Naive thymus-derived CD4-positive, alpha-beta T cell (primary cell): ENCODE measurements at places on chromosomes 7 and 10. TPM values are rescaled to one million over a fixed set of nuclear protein-coding genes. Genes with fewer than 3 reads are reported as not detected.
A peak's percentile ranks its signal among the peaks of the same experiment; 100 is the strongest.

Gene GPR37
- not detected for total RNA-seq

DNA sequence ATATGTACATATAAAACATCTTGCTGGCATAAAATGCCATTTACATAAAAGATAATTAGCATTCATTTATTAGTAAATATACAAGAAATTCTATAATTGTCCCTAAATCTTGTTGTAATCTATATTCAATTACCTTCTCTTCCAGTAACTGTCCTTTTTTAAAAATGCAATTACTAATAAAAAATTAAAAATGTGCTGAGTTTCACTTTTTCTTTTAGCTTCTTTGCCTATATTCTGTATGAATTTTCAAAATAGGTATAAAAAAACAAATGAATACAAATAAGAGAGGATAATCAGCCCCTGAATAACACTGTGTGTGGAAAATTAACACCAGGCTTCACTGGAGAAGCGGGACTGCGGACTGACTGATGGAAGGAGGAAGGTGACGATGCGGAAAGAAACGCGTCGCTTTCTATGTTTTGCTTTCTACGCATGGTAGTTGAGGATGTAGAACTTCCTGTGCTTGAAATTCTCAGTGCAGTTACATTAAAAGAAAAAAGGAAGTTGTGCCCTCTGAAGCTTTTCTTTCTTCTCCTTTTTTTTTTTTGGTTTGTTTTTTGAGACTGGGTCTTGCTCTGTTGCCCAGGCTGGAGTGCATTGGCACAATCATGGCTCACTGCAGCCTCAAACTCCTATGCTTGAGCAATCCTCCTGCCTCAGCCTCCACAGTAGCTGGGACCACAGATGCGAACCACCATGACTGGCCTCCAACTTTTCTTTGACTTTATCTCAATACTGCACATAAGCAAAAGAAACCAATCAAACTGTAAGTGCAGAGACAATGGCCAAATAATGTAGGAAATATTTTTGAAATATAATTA is 7.4 kb upstream of the ZMYND11 start:
- peaks cover 5% of the 10 kb centered on the region for H3K4me1 ChIP-seq
- peak overlapping the region; percentile 68 for H3K27ac ChIP-seq
- DNase-seq: peak; percentile 49
- H3K4me3 ChIP-seq: peak overlapping the region; percentile 77
- no peaks in the 10 kb centered on the region for H3K36me3 ChIP-seq

Gene UNCX
- not detected for total RNA-seq

DNA sequence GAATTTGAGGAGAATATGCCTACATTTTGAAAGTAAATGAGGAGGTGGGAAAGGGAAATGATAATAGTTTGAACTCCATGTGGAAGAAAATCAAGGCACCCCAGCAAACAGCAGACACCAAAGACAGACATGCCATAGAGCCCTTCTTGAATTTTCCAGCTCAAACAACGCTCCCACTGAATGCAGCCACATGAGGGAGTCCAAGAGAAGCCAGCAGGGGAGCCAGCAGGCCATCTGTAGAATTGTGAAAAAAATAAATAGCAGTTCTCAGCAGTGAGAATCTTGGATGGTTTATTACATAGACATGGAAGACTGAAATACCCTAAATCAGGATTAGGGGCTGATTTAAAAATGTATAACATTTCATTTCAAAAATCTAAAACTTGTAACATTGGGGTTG is 1567.3 kb upstream of the LRRTM3 start:
- no peak overlapping the region for H3K27ac ChIP-seq
- no peak for DNase-seq
- no peaks in the 10 kb centered on the region for H3K4me1 ChIP-seq
- no peaks in the 10 kb centered on the region for H3K36me3 ChIP-seq

GRCh38 chr10:128062331-128062880 is 63.8 kb downstream of the MKI67 start:
- DNase-seq: no peak
- H3K4me3 ChIP-seq: peak overlapping the region; percentile 52
- H3K4me1 ChIP-seq: peaks cover 64% of the 10 kb centered on the region
- no peaks in the 10 kb centered on the region for H3K27me3 ChIP-seq
- peaks cover 12% of the 10 kb centered on the region for H3K36me3 ChIP-seq

Gene CLCN1
- total RNA-seq: not detected

DNA sequence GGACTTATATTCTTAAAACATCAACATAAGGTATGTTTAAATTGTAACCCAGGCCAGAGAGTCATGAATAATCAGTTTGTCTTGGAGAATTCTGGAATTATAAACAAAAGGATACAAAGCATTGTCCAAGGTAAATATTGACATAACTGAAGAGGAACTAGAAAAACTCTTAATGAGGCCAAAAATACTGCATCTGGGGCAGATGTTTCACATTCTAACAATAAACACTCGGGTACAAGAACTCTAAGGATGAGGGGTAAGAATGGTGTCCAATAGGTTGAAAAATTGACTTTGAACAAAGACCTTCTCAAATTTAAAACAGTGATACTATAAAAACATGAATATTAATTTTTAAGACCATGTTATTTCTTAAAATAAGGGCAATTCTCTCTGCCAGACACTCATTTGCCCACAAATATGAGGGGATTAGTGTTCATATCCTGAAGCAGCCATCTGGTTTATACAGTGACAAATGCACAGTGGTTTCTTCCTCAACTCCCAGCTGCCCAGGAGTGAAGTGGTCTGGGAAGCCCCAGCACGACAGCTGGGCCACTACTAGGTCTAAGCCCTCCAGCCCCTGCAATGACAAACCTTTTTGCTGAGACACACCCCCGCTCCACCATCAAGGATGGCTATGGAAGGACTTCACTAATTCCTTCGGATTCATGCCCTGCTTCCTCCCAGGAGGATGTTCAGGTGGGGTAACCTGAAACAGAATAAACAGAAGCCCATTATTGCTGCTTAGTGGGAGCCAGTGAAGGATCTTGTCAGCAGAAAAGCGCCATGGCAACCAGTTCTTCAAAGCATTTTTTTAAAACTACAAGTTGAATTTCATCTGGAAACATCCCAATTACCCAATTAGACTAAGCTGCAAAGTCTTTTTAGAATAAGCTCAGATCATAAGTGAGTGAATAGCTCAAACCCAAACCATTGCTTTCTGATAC is 107.5 kb upstream of the ARID5B start:
- H3K27me3 ChIP-seq: no peaks in the 10 kb centered on the region
- DNase-seq: no peak
- H3K27ac ChIP-seq: no peak overlapping the region
- H3K4me3 ChIP-seq: no peak overlapping the region

DNA sequence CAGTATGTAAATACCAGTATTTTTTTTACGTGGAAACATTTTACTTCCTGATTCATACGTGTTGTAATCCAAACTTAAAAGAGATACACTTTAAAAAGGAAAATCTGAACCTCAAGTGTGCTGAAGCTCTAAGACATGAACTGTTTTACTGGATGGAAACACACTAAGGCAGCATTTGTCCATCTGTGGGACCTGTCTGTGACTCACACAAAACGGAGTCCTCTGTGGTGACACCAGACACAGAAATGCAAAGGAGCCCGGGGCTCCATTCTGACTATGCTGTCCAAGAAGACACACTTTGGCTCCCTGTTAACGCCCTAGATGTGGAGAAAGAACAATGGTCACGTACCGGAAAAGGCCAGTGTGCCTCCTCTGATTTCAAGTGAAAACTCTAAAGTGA is 23.9 kb downstream of the RNF133 start:
- no peaks in the 10 kb centered on the region for H3K36me3 ChIP-seq
- H3K27me3 ChIP-seq: no peaks in the 10 kb centered on the region
- no peak for DNase-seq
- no peak overlapping the region for H3K4me3 ChIP-seq
- H3K4me1 ChIP-seq: no peaks in the 10 kb centered on the region

GRCh38 chr7:97130417-97131139 is 13.1 kb downstream of the SDHAF3 start:
- no peaks in the 10 kb centered on the region for H3K27me3 ChIP-seq
- H3K4me1 ChIP-seq: no peaks in the 10 kb centered on the region
- no peak overlapping the region for H3K4me3 ChIP-seq
- no peaks in the 10 kb centered on the region for H3K36me3 ChIP-seq
- no peak overlapping the region for H3K27ac ChIP-seq

Gene GTPBP4
- 42.2 TPM for total RNA-seq

- no peaks in the 10 kb centered on the region for H3K27me3 ChIP-seq
- no peaks in the 10 kb centered on the region for H3K4me1 ChIP-seq
- H3K27ac ChIP-seq: no peak overlapping the region
- H3K36me3 ChIP-seq: no peaks in the 10 kb centered on the region
- DNase-seq: no peak
These were observed 759.3 kb downstream of the LRMDA start for GRCh38 chr10:76190634-76191270.

DNA sequence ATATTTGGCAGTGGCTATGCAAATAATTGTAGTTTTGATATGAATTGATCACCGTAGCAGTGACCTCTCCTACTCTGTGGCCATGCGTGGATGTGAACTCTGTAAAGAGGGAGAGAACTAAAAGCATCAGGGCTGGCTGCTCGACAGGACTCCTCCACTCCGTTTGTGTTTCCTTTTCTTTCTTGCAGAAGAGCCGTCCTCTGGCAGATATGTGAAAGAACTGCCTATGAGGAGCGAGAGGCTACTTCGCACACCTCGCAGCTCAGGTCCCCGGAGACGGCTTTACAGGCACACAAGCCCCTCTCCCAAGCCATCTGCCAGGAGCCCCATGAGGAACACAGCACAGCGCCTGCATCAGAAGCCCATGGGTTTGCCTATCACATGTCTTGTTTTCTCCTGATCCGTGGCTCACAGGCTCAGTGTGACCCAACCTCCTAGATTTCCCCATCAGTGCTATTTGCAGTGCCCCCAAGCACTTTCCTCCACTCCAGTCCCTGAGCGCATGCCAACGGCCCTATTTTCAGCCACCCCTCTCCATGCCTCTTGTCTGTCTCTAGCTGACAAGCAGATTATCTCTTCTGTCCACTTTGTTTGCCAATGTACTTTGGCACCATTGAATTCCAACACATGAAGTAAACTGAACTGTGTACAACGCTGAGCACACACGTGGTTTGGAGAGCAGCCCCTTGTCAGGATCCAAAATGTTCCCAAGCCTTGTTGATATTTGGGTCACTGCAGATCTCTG is 164.3 kb upstream of the AKR1E2 start:
- no peak overlapping the region for H3K4me3 ChIP-seq
- no peak for DNase-seq
- H3K27me3 ChIP-seq: no peaks in the 10 kb centered on the region

DNA sequence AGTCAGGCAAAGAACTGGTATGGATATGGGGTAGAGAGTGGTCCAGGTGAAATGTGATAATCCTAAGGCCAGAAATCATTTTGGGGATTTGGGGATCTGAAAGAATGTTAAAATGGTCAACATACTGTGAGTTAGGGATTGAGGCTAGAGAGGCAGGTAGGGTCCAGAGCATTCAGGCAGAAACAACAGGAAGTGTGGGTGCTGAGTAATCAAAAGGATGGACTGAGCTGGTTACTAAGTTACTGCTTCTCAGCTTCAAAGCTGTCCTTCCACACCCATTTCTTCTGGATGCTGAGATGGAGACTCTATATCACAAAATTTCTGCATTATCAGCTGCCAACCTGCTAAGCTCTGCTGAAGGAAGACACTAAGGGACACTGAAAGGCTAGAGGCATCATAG is 30.6 kb upstream of the PRKCQ start:
- no peak for DNase-seq
- H3K36me3 ChIP-seq: no peaks in the 10 kb centered on the region
- no peak overlapping the region for H3K27ac ChIP-seq
- H3K4me1 ChIP-seq: peaks cover 24% of the 10 kb centered on the region
- no peak overlapping the region for H3K4me3 ChIP-seq

DNA sequence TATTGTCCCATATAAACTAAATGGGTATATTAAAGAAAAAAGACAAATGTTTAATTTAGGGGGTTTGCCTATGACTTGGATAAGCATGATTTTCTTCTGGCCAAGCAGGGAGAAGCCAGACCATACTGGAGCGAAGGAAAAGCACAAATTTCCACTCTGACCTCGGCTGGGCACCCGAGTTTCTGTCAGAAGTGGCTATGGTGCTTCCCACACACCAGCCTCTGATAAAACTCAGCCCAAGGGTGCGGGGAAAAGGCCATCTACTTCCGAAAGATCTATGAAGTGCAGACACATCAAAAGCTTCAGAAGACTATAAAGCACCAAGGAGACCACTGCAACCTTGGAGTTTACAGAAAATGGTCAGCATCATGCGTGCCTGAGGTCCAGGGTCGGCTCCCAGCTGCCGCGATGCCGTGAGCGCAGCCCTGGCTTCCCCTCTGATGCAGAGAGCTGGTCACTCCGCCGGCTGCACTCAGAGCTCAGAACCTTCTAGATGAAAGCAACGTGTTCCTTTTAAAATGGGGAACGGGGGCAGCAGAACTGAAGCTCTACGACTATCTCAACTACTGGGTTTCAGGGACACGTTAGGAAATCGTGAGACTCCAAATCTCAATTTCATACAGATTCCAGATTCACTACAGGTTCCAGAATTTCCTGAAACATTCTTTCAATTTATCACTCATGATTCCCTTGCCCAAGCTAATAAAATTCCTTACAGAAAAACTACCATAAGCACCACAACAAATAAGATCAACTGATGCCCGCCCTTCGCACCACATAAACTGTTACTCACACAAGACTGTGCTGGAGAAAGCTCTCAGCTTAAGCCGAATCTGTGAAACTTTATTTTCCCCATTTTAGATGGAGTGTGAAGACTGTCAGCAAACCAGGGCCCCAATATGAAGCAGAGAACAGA is 84.5 kb downstream of the DIP2C start:
- H3K4me1 ChIP-seq: no peaks in the 10 kb centered on the region
- no peaks in the 10 kb centered on the region for H3K27me3 ChIP-seq
- H3K27ac ChIP-seq: no peak overlapping the region

DNA sequence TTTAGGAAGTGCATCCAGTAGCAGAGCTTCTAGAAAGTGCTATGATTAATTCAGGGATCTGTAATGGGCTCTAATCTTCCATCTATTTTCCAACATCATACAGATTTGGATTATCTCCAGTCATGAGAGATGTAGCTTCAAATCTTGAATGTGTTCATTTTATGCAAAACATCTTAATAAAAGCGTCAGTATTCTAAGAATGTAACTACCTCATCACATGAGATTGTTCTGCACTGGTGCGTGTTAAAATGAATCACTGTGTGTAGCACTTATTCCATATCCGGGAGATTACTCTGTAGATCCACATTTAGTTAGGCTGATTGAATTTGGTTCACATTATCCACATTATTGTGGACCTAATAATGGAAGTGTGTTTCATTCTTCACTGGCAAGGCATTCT is 344.9 kb upstream of the CHRM2 start:
- H3K27me3 ChIP-seq: no peaks in the 10 kb centered on the region
- no peaks in the 10 kb centered on the region for H3K4me1 ChIP-seq
- H3K36me3 ChIP-seq: no peaks in the 10 kb centered on the region
- H3K4me3 ChIP-seq: no peak overlapping the region
- DNase-seq: no peak

DNA sequence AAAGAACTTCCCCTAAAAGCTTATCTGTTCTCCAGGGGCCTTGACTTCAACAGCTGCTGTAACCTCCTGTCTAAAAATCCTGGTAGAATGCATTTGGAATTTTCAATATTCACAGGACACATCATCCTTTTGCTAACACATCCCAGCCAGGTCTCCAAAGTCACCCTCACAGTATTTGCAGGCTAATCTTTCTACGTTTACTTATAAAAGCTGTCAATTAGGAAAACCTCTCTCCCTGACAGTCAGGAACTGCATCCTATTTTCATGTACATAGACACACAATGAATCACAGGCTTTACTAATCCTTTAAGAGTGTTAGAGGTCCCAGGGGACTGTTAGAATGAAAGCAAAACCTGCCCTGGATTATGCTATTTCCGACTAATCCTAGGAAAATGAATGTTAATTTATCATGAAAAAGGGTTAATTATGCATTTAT is 102.2 kb downstream of the GFRA1 start:
- H3K27me3 ChIP-seq: no peaks in the 10 kb centered on the region
- H3K36me3 ChIP-seq: no peaks in the 10 kb centered on the region
- DNase-seq: no peak
- H3K4me1 ChIP-seq: no peaks in the 10 kb centered on the region

Gene GIMAP2
- total RNA-seq: 286 TPM

Gene NRBF2
- total RNA-seq: 18.2 TPM
